T-cell (primary cell): ENCODE measurements at places on chromosomes 2 and 18. TPM values are rescaled to one million over a fixed set of nuclear protein-coding genes. Genes with fewer than 3 reads are reported as not detected.

GRCh38 chr2:133943108-133943507, 310.8 kb upstream of the MGAT5 start:
- no peak for DNase-seq

GRCh38 chr2:102014041-102014345, 22.2 kb downstream of the IL1R2 start:
- no peak for DNase-seq

GRCh38 chr2:8303322-8303832, 378.5 kb upstream of the ID2 start:
- DNase-seq, result peak; percentile 64

GRCh38 chr2:178327516-178327915, 123.5 kb downstream of the PRKRA start:
- DNase-seq, result no peak

- DNase-seq, result no peak
Observed at GRCh38 chr2:48954311-48954710, 198.8 kb upstream of the LHCGR start.

GRCh38 chr2:39855856-39856255, 76.8 kb upstream of the THUMPD2 start:
- DNase-seq, result no peak

- no peak for DNase-seq
Observed at GRCh38 chr2:165720511-165720910, 73.5 kb downstream of the GALNT3 start.

- no peak for DNase-seq
Observed at GRCh38 chr2:129877795-129878775, 101.4 kb upstream of the RAB6C start.

DNA sequence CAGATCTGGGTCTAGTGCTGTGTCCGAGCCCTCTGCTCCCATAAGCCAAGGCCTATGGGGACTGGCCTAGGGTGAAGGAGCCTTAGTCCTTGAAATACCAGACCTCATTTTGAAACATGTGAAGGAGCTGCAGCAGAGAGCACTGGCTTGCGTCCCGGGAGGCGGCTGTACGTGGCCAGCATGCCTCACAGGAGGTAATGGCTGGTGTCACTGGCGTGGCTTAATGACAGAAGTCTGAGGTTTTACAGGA, 72.7 kb upstream of the OTOS start:
- no peak for DNase-seq

DNA sequence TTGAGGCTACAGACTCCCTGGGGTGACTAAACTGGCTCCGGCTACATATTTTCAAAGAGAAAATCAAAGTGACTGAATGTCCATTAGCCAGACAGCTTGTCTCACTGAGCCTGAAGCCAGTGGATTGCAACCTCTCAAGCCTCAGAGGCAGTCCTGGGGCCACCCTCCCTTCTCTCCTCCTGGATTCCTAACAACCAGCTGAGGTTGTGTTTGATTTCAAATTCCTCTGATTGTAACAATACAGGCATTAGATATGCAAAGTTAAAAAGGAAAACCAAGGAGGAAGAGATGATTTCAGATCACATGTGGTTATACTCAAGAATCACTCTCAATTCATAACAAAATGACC, 101.0 kb upstream of the LMAN1 start:
- no peak for DNase-seq

DNA sequence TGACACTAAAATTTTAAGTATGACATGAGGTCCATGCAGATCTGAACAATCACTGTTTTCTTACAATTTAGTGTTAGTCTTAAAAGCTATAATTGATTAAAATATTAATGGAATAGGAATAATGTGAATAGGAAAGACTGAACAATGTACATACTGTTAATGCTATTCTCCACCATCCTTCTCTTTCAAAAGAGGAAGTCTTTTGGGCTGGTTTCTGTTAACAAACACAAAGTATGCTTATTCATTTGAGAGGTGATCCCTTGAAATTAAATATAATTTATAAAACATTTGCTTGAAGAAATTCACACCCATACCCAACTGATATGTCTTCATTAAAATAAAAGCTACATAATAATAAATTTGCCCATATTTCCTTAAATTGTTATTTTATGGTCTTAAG, 2.3 kb downstream of the STPG4 start:
- no peak for DNase-seq

- no peak for DNase-seq
Observed at GRCh38 chr2:162697111-162697510, 141.5 kb downstream of the KCNH7 start.

DNA sequence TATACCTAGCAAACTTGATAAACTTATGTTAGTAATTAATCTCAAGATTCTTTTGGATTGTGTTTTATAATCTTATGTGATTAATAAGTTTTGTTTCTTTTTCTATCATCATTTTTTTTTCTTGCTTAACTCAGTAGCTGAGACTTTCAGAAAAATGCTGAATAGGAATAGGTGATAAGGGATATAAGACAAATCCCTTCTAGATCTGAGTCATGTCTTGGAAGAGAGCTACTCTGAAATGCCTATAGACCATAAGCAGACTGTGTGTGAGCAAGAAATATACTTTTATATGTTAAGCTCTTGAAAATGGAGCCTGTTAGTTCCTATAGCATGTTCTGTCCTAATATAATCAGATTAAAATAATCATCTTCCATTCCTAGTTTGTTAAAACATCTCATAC, 29.6 kb downstream of the CYBRD1 start:
- DNase-seq, result no peak

DNA sequence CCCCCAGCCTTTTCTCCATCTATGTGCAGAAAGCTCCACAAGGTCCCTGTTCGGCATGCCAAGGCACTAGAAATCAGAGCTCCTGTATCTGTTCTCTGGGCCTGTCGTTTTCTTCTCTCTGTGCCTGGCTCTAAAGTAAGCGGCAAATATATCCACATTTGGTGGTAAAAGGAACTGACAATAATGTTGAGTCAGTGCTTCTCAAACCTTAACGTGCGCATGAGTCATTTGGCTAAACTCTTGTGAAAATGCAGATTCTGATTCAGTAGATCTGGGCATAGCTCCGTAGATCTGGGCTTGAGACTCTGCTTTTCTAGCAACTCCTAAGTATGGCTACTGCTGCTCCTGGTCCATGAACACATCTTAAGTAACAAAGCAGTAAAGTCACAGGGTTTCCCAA, 16.5 kb upstream of the ACSL3 start:
- no peak for DNase-seq

DNA sequence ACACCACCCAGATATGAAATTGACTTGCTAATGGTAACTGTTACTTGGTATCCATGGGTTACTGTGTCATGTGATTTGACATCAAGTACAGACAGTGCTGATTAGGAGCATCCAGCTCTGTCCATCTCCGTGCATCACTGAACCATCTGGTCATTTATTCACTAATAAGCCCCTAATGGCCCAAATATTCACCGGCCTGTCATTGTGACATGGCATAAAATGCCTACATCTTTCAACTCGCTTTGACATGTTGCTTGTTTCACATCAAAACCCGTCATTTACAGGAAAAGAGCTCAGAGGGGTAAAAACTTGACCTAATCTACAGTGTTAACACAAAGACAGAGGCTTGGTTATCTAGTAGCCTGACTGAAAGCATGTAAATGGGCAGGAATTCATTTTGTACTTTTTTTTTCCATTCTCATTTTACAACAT, 308.9 kb upstream of the ATP5MC3 start:
- DNase-seq, result no peak

DNA sequence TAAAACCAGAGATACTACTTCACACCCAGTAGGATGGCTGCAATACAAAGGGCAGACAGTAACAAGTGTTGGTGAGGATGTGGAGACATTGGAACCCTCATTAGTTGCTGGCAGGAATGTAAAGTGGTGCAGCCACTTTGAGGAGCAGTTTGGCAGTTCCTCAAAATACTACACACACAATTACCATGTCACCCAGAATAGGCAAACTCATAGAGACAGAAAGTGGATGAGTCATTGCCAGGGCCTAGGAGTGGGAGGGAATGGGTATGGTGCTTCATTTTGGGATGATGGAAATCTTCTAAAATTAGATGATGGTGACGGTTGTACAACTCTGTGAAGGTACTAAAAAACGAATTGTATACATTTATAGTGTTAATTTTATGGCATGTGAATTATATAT, 54.8 kb downstream of the ATP9B start:
- no peak for DNase-seq

DNA sequence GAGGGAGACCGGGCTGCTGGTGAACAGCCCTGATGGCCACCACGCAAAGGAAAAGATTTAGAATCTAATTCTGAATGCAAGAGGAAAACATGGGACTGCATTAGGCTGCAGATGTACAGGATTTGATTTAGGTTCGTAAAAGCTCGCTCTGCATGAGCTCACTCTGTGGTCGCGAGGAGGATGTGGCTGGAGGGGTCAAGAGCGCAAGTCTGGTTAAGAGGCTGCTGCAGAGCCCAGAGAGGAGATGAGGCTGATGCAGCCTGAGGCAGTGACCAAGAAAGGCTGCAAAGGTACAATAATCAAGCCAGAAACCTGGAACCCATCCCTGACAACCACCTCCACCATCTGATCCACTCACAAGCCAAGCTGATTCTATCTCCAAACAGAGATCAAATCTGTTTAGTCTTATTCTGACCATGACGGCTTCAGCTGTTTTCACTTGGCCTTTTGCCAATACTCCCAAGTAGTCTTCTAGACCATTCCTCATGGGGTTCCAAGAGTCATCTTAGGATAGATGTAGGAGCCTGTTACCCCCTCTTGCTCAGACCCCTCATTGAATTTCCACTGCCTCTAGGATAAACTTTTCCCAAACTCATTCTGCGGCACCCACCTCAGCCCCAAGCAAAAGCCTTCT, 58.9 kb upstream of the ARL4C start:
- no peak for DNase-seq

ANO7 gene
- total RNA-seq, result 0.53 TPM

FOXD4L1 gene
- total RNA-seq, result 0.36 TPM

ZNF396 gene
- total RNA-seq, result 1.8 TPM

HOXD9 gene
- not detected for total RNA-seq

DSG4 gene
- total RNA-seq, result not detected

TWIST2 gene
- total RNA-seq, result not detected

CNGA3 gene
- not detected for total RNA-seq

WNT10A gene
- 10.7 TPM for total RNA-seq
